ENCODE measurements at places on chromosomes 2 and 18.

DNA sequence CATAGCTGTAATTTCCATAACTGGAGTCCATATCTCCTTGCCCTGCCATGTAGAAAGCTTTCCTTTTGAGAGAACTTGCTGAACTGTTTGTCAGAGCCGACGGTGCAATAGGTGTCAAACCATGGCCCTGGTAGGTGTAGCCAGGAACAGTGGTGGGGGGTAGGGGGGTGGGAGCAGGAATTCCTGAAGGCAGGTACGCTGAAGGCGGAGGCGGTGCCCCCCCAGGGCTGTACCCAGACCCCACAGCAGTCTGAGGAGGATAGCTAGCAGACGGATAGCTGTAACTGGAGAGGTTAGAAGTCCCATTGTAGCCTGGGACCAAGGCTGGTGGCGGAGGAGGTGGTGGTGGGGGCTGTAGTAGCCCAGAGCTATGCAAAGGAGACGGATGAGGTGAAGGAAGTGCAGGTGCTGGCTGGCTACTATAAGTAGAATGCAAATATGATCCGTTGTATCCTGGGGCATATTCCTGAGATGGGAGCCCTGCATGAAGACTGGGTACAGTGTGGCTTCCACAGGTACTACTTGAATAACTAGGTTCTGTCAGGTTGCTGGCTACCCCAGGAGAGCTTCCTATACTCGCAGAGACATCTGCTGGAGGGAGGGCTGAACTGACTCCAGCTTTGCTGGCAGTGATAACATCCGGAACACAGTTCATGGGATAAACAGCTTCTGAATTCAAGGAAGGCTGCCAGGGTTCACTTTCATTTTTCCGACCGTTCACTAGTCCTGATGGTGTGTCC, 124.8 kb downstream of the FIGN start:
- DNase-seq, result no peak

- DNase-seq, result no peak
Observed at GRCh38 chr2:37576831-37577230, 94.6 kb downstream of the CDC42EP3 start.

GRCh38 chr2:147709655-147710054, 135.2 kb upstream of the ACVR2A start:
- no peak for DNase-seq

GRCh38 chr18:47346016-47346415, 94.6 kb upstream of the SKOR2 start:
- no peak for DNase-seq

- no peak for DNase-seq
Observed at GRCh38 chr2:86078774-86079545, 26.7 kb downstream of the POLR1A start.

- no peak for DNase-seq
Observed at GRCh38 chr2:154449951-154450658, 248.4 kb upstream of the KCNJ3 start.

GRCh38 chr2:190910341-190911136, 29.9 kb downstream of the GLS start:
- no peak for DNase-seq

DNA sequence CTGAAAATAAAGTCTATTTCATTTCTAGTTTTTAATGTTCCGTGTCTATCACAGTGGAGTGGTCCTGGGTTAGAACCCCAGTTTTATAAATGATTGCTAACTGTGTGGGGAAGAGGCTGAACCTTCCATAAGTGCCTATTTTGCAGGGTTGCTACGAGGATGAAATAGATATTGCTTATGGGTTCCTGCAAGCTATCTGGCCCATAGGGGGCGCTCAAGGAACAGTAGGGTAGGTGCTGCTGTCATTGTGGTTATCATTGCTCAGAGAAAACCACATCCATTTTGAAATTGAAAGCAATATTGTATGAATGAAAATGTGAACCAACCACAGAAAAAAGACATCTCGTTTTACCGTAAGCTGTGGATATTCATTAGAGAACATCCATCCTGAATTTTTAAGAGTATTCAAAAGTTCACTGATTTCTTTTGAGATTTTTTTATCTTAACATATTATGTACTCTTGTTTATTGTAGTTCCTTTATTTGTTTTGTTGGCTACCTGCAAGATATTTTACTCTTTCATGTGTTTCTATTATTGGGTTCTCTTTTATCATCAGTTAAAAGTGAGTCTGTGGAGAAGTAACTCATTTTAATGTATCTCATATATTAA, 261.6 kb downstream of the NAPG start:
- DNase-seq, result peak; percentile 59

DNA sequence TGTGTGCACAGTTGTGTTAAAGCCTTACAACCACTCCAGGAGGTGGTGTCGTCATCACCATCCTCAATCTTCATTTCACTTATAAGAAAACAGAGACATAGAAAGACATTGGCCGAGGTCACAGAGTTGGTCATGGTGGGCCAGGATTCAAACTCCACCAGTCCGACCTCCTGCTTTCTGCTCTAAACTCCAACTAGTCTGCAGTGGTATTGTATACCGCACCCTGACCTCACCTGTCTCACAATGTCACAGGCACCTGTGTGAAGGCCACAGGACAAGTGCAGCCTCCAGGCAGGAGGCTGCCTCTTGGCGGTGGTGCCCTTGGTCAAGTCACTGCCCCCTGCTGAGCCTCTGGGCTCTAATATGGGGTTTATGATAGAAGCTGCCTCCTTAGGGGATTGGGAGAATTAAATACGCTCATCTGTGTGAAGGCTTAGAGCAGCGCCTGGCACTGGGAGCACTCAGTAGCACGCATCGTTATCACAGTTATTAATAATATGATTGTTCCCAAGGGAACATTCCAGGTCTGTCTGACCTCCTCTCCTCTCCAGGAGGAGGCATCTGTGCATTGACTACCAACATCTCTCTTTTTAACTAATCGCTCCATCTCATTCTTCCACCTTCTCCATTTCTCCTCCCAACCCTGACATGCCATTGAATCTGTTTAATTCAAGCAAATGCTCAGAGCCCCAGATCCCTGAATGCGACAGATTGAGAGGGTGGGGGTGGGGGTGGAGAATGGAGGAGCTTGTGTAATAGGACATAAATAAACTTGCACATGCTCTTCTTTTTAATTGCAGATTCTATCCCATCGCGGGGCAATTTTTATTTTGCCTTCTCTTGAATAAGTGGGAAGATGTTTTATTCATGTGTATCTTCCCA, 112.7 kb downstream of the MCFD2 start:
- no peak for DNase-seq

- no peak for DNase-seq
Observed at GRCh38 chr2:188199716-188200128, 92.0 kb upstream of the GULP1 start.

- peak; percentile 91 for DNase-seq
Observed at GRCh38 chr2:113889471-113890252, at the start of gene ACTR3. TSS of gene ACTR3 (plus strand) at chr2:113890089. CDS start at chr2:113890280, 191 bp downstream.

DNA sequence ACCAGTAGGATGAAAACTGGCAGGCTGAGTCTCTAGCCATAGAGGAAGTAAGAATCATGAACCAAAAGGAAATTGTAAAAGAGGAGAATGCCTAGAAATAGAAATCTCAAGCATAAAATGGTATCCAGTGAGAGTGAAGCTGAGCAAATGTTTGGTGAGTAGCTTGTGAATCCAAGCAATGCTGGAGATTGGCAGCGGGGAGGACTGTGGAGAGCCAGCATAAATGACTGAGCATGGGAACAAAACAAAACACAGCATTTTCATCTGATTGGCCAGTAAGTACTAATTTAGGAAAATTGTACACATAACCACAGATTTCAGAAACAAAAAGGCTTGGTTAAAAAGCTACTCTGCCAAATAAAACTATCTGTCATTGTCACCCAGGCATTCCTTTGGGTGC, 390.0 kb downstream of the STK39 start:
- no peak for DNase-seq

- DNase-seq, result no peak
Observed at GRCh38 chr2:150167711-150168110, 319.8 kb downstream of the RND3 start.

DNA sequence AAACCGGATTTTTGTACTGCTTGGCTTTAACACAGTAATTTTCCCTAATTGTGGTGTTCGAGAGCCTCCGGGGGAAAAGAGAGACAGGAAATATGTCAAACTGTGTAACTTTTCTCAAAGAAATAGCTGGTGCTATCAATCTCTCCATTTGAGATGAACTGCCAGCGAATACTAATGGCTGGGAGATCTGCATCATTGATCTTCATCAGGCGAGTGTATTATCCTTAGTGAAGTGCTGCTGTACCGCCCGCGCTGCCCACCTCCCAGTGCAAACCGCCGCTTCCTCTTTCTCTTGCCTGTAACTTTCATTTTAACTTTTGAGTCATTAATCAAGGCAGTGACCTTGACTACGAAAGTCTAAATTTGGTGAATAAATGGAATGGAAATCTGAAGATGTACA, 246.1 kb upstream of the ST6GAL2 start:
- DNase-seq, result no peak

DNA sequence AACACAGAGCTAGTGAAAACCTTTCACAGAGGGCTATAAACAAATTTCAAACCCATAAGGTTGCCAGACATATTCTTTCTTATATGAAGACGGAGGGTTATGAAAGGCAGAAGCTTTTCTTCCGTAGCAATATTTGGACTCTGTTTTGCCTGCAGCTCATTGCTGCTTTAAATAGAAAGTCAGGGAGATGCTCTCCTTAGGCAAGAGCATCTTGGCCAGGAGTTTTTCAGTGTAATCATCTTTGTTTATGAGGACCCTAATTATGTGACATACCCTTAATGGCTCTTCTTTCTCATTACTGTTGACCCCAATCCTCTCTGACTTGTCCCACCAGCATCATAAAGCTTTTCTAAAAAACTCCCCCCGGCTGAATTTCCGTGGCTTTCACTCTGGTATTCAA, 433.4 kb upstream of the NRXN1 start:
- DNase-seq, result no peak

GRCh38 chr2:240572141-240573031, 4.1 kb downstream of the RNPEPL1 start:
- DNase-seq, result no peak

- no peak for DNase-seq
Observed at GRCh38 chr2:18932853-18933252, 343.5 kb upstream of the NT5C1B start.

GRCh38 chr2:238930216-238930615, 82.3 kb downstream of the TWIST2 start:
- DNase-seq, result no peak

- DNase-seq, result no peak
Observed at GRCh38 chr2:149744865-149745264, 157.3 kb upstream of the MMADHC start.

DNA sequence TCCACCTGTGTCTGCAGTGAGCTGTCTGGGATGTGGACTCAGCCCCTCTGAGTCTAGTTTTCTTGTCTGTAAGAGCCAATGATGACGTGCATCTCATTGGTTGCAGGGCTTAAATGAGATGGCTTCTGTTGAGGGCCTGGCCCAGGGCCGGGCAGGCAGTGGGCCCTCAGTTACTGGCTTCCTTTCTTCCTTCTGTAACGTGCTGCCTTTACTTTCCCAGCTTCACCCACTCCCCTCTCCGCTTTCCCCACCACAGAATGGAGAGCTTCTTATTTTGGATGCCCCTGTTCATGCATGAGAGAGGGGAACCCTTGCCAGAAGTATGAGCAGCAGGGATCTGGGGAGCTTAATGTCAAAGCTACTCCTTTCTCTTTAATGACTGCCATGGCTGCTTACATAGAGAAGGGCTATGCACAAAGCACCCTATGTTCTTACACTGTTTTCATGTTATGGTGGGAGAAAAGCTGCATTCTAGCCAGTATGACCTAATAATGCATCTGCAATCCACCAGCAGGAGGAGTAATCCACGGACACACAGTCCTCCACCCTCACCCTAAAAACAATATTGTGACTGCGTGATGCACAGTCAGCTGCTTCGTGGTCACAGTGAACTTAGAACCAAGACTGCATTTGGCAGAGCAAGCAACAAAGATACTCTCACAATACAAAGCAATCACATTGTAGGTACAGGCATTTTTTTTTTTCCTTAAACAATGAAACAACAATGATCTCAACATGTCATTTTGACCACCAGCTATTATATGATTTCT, 37.2 kb downstream of the CREG2 start:
- DNase-seq, result no peak

- no peak for DNase-seq
Observed at GRCh38 chr2:160647967-160648685, 154.5 kb upstream of the RBMS1 start.

GRCh38 chr2:31314761-31315160, 80.8 kb downstream of the EHD3 start:
- no peak for DNase-seq

GRCh38 chr18:39752351-39752750, 2186.8 kb upstream of the CELF4 start:
- no peak for DNase-seq

DNA sequence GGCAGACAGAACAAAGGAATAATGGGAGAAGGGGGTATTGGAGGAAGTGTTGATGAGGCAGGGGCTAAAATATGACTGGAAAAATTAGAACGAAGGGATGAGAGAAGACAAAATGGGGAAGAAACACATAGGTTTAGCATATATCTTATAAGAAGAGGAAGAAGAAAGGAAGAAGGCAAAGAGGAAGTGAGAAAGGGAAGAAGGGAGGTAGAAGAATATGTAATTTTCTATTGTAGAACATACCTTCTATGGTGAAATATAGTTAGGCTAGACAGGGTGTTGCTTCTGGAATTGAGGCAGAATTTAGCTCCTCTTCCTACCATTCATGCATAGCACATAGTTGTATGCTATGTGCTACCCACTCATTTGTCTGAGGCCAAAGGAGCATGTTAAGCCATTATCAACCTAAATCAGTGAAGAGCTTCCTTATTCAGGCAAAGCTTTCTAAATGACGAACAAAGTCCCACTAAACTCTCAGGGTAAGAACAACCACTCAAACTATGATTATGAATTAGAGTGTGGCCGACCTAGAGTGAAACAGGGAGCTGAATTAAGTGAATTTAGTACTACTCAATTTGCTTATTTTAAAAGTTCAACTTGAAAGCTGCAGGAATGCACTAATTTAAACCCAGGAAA, 180.9 kb upstream of the GALNT5 start:
- DNase-seq, result peak; percentile 16

DNA sequence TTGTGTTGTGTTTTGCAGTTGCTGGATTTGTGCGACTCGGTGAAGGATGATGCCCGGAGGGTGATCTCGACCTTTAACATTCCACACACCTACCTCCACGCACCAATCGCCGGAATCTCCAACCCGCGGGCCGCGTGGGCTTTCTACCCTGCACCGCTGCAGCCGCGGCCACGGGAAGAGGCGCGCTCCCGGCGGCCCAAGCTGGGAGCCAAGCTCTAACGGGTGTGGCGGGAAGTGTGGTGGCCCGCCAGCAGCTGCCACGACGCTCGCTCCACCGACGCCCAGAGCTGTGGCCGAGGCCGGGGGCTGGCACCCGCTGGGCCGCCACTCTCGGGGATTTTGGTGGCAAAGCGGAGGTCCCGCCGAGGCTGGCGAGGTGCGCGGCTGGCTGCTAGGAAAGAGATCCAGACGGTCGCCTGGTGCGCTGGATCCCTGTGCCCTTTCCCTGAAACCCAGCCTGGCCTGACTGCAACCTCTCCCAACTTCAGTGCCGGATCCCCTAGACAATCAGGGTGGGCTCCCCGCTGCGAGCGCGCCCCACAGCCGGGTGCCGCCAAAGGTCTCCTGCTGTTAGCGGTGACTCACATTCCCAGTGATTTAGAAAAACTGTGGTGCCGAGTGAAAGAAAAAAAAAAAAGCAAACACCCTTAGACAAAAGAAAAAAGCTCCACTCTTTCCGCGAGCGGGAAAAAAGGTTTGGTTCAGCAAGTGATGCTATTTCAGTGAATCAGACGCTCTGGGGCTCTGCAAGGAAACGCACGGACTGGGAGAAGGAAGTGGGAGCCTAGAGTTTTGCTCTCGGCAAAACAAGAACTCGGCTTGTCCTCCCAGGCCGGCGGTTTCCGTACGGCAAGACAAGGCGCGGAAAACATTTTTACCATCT, 2.9 kb upstream of the BCL2L11 start:
- DNase-seq, result no peak
